ENCODE measurements at places on chromosomes 4 and X. TPM values are rescaled to one million over a fixed set of nuclear protein-coding genes. Genes with fewer than 3 reads are reported as not detected.

DNA sequence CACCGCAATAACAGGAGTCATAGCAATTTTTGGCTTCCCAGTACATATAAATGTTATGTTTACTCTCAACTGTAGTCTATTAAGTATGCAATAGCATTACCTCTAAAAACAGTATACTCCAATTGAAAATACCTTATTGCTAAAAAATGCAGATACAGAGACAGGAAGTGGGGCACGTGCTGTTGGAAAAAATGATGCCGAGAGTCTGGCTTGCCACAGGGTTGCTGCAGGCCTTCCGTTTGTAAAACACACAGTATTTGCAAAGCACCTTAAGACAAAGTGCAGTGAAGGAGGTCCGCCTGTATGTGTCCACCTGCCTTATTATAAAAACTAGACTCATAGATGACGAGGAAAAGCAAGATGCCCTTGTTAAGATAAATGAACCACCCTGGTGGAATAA, 23.5 kb downstream of the CD99 start:
- no peak for DNase-seq

DNA sequence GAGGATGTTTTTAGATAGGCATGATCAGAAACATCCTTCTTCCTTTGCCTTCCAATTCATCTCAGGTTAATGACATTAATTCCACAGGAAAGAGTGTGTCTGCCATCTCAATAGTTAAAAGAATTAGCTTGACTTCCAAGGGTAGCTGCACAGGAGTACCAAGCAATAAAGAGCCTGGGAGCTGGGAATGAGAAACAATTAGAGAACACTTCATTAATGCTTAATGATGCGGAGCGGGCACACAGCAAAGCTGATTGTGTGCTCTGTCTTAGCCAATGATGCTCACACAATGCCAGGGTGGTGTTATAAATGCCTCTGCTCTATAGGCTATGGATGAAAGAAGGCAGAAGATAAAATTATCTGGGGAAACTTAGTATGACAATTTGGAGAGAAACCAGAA, 1052.5 kb upstream of the LCORL start:
- peak; percentile 65 for DNase-seq

- no peak for DNase-seq
These were observed 39.2 kb downstream of the FAM241A start for GRCh38 chr4:112184438-112184837.

The TMEM184C gene
- total RNA-seq, result 28.8 TPM

DNA sequence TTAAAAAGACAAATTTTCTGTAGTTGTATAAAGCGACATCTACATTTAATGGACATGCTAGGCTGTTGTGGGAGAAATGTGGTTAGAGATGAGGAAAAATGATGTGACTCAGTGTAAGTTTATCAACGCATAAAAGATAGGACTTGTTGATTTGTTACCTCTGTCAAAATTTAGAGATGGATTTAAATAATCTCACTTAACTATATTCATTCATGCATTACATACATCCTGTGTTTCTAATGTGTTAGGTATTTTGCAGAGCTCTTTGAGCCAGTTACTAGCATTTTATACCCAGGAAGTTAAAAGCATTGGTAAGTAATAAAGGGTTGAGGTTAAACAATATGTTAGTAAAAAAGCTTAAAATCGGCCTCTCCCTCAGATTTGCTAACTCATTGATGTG, 34.3 kb downstream of the METAP1 start:
- DNase-seq, result no peak

- DNase-seq, result no peak
These were observed 2.1 kb upstream of the DIAPH2 start for GRCh38 chrX:96682516-96682915.

The C4orf54 gene
- total RNA-seq, result not detected

The TCEAL8 gene
- total RNA-seq, result 160 TPM

DNA sequence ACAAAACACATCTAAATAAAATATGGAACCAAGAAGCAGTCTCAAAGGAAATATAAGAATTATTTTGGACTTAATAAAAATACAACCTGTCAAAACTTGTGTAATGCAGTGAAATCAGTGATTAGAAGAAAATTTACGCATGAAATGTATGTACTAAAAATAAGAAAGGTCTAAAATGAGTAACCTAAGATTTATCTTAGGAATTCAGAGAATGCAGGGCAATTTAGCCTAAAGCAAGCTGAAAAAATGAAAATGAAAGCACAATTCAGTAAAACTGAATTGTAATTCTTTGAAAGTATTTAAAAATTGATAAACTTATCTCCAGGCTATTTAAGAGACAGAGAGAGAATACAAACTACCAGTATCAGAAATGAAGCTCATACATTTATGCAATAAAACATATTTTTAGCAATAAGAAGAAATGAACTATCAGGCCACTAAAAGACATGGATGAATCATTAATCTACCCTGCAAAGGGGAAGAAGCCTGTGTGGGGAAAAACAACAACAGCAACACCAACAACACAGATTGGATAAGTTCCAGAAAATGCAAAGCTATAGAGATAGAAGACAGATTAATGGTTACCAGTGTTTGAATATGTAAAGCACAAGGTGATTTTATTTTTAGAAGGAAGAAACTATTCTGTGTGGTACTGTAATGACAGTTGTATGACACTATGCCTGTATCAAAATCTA, 442.0 kb upstream of the ADGRL3 start:
- DNase-seq, result no peak

- DNase-seq, result no peak
These were observed 583.3 kb upstream of the TENM3 start for GRCh38 chr4:181659876-181660275.

GRCh38 chr4:151169223-151169622, 69.8 kb downstream of the RPS3A start:
- peak; percentile 49 for DNase-seq

The KLF8 gene
- total RNA-seq, result 15.4 TPM

DNA sequence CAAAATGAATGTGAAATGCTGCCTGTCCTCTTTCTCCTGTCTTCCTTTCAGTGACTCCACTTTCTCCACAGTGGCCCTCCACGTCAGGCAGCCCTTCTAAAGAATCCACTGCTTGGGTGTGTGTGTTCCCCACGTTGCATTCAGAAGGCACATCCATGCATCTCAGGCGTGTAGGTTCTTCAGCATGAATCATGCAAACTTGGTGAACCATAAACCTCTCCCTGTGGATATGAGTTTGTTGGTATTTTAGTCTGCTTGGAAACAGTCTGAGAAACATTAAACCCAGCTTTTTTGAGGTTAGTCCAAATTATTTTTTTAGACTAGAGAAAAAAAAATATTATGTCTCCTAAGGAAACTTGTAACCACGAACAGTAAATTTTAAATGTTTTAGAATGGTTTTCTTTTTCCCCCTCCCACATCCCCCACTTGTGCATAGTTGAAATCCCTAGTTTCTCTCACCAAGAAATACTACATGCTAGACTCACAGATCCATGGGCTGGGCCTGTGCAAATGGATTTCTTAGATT, 251.6 kb downstream of the CBR4 start:
- DNase-seq, result no peak

The AVPR2 gene
- total RNA-seq, result not detected

DNA sequence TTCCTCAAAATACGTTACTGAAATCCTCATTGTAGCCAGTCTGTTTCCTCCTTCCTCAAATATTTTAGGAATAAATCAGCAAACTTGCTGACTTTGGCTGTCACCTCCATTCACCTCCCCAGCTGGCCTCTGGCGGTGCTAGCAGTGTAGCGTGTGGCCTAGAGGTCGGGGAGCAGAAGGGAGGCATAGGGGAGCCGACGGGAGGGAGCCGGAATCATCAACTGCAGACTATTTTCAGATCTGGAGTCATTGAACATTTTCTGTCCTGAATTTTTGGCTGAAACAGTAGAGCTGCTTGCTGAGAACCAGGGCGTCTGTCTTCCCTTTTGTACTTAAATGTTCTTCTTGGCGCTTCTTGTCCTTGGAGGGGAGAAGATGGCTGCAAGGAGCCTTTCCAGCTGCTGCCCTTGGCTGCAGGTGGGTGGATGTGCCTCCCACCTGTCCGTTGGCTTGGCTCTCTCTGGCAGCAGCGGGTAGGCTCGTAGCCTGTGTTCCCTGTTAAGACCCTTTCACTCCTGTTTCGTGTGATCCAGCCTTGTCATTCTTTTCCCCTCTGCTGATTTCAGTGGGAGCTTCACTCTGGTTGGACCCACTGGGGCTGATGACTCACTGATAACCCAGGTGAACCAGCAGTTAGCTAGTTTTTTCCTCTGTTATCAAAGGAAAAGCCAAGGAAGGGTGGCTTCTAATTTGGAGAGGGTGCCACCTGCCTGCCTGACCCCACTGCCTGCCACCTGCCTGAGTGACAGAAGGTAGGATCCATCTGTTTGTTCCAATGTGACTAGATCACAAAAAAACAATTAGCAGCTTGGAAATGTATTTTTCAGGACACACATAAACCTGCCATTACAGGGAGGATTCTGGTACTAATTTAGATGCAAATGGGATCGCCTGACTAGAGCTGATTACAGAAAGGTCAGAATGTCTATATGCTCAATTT, 135.9 kb downstream of the GATB start:
- DNase-seq, result no peak

DNA sequence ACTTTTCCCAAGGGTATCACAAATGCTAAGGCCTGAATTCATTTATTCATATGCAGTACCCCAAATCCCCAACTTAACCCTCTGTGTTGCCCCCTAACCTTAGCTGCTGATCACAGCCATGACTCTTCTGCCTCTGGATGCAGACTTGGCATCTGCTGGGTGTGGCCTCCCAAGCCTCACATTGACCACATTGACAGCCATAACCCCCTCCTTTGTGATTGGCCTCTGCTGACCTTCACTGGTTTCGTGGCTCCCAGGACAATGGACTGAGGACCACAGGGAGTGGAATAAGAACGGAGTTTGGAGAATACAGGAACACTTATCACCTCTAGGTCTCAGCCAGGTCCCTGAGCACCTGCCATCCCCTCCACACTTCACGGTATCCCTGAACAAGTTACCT, 123.6 kb upstream of the CPEB2 start:
- DNase-seq, result no peak

DNA sequence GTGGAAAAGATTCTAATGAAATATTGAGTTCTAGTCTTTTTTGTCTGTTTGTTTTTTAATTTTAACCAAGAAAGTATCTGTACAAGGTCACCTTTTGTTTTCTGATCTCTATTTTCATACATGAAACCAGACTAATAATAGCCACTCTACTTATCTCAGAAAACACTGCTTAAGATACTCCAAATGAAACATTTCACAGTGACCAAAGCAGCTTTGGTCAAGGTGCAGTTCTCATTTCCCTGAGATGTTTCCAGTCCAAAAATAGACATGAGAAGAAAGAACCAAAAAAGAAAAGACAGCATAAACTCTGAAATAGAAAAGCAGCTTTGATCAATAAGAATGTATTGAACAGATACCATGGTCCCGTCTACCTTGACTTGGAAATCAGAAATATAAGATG, 782.8 kb downstream of the RAB28 start:
- no peak for DNase-seq

GRCh38 chr4:161564230-161564834, 599.5 kb downstream of the FSTL5 start:
- no peak for DNase-seq

DNA sequence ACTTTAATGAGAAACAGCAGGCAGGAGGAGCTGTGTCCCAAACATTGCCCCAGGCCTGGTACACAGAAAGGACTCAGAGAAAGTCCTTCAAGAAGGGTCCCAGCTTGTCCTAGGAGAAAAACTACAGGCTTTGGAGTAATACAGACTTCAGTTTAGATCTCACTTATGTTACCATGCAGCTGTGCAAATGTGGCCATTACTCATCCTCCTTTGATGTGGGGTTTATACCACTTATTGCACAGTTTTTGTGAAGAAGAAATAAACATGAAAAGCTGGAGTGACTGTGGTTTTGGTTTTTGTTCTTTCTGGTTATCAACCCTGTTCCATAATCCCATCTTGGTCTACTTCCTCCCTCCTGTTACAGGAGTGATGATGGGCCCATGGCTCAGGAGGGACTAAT, 8.1 kb upstream of the CYTL1 start:
- DNase-seq, result no peak

GRCh38 chr4:88158489-88159228, at the start of gene ABCG2:
Gene ABCG2 (minus strand): TSS chr4:88158639. CDS start chr4:88139995, 18,644 bp downstream.
- DNase-seq, result peak; percentile 72

DNA sequence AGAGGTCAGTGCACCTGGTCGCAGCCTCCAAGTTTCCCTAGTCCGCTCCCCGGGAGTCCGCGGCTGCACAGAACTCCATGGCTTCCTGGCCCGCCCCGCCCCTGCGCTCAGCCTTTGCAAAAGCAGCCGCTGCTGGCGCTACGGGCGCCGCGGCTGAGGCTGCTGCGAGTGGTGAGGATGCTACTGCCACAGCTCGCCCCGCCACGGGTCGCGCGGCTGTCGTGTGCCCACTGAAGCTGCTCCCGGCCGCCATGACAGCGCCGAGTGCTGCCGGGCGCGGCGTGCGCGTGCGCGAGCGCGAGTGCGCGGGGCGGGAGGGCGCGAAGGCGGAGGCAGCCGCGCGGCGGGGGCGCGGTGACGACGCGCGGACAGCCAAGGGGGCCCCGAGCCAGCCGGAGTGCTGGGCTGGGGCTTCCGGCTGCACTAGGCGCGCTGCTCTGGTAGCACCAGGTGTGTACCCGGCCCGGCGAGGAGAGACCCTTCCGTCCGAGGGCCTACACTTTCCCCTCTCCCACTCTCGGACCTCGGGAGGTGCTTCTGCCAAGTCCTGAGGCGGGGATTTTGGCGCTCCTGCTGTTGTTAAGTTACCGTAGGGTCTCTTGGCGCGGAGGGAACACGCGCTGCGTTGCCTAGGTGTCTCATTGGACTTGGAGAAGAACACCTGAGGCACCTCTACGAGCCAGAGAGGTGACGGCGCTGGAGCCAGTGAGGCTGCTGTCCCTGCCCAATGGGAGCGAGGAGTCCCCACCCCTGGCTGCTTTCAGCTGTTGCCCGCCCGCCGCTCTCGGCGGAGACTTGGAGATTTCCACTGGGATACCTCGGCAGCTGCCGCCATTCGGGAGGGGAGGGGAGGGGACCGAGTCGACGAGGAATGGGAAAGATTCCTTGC, 619 bp upstream of the LRBA start:
- peak; percentile 89 for DNase-seq

DNA sequence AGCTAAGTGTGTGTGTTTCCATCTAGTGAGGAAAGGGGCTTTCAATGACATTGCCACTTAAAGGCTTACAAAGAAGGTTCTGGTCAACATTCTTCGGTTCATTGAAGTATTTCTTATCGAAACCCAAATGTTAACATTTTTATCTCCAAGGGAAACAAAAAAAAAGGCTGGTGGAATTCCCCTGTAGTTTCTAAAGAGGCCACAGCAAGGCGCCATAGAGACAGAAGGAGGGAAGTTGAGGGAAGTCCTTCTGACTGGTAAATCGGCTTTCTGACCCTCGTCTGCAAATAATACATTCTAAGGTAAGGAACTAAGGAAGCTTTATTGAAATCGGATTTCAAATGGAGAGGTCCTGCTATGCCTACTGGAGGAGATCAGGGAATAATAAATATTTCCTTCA, 1.7 kb upstream of the ZFP42 start:
- peak; percentile 58 for DNase-seq

The ANAPC10 gene
- total RNA-seq, result 34.9 TPM

DNA sequence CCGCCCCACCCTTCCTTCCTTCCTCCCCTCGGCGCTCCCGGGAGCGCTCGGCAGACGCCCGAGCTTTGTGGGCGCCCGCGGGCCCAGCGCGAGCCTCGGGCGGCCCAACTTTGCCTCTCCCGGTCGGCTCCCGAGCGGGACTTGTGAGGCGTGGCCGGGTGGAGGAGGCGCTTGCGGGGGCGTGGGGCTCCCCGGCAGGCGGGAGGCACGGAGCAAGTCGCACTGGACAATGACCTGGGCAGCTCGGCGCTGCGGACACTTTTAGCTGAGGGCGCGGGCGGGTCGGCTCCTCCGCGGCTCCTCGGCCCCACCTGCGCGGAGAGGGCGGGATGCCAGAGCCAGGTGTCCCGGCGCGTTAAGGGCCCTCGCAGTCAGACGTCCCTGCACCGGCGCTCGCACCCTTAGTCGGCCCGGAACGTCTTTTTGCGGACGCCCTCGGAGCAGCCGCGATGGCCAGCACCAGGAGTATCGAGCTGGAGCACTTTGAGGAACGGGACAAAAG, 385 bp downstream of the DCLK2 start:
- DNase-seq, result peak; percentile 65

The MTM1 gene
- 12.3 TPM for total RNA-seq
